Breast epithelium (tissue), 4 donors: ENCODE measurements at places on chromosomes 2 and 18. TPM values are rescaled to one million over a fixed set of nuclear protein-coding genes. Genes with fewer than 3 reads are reported as not detected.

The IL1F10 gene
- not detected for total RNA-seq

The CRYBA2 gene
- total RNA-seq, result not detected

The MAP2 gene
- total RNA-seq, result 8.2 TPM

The PRKAG3 gene
- total RNA-seq, result not detected

GRCh38 chr18:26414901-26415440, 133.4 kb downstream of the KCTD1 start:
- no peaks in the 10 kb centered on the region for H3K36me3 ChIP-seq
- H3K27ac ChIP-seq, result no peak overlapping the region
- H3K4me3 ChIP-seq, result no peak overlapping the region
- no peaks in the 10 kb centered on the region for H3K27me3 ChIP-seq

GRCh38 chr2:122843503-122843902, 1088.1 kb downstream of the TSN start:
- DNase-seq, result no peak
- H3K36me3 ChIP-seq, result peaks cover 3% of the 10 kb centered on the region
- H3K27ac ChIP-seq, result no peak overlapping the region
- H3K4me3 ChIP-seq, result no peak overlapping the region
- H3K27me3 ChIP-seq, result no peaks in the 10 kb centered on the region

- H3K4me3 ChIP-seq, result no peak overlapping the region
- no peaks in the 10 kb centered on the region for H3K4me1 ChIP-seq
- H3K27ac ChIP-seq, result no peak overlapping the region
- H3K36me3 ChIP-seq, result no peaks in the 10 kb centered on the region
- DNase-seq, result no peak
- no peaks in the 10 kb centered on the region for H3K27me3 ChIP-seq
Measured at GRCh38 chr2:65663831-65664407, 231.5 kb upstream of the SPRED2 start.

DNA sequence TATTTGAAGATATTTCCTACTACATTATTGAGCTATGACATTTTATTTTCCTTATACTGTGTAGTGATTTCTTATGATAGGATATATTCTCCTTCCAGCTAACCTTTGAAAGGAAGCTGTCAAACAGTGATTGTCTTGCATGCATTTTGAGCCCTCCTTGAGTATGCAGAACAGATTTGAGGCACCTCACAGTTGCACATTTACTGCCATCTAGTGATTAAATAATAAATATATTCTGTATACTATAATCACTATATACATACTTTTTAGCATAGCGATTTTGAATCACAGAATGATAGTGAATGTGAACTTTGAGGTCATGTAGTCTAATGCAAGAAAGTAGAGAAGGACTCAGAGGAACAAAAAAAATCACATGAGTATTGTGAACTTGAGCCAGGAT, 268.4 kb upstream of the CDH19 start:
- H3K27ac ChIP-seq, result no peak overlapping the region
- no peak for DNase-seq
- H3K4me3 ChIP-seq, result no peak overlapping the region
- no peaks in the 10 kb centered on the region for H3K36me3 ChIP-seq

DNA sequence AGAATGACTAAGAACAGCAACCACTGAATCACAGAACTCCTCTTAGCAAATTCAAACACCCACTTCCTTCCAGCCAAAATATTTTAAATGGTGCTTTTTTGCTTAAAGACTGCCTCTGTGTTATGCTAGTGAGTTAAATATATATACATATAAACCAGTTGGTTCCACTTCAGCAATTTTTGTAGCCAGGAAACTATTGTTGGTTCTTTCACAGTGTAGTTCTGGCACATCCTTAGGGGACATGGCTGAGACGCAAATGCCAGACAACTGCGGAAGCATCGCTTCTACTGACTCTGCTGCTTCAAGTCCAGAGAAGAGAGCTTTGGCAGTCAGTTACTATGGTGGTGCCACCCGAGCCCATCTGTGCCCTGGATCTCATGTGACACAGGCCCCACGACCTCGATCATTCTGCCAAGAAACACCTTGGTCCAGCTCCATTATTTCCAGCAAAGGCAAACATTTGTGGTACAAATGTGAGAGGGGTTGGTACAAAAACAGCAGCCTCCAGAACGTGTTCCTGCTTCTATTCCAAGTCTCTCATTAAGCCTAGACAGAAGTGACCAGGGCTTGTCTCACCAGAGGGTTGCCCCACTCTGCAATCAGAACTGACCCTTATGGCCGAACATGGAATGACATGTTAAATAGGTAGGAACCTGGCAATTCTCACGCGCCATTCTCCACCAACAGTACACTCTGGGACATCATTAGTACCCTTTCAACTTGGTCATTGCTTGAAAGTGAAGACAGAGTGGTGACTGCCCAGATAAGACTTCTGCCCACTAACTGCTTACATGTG, 117.8 kb upstream of the NRP2 start:
- H3K36me3 ChIP-seq, result no peaks in the 10 kb centered on the region
- H3K27me3 ChIP-seq, result no peaks in the 10 kb centered on the region
- no peak for DNase-seq
- no peak overlapping the region for H3K4me3 ChIP-seq

GRCh38 chr2:204312105-204312504, 233.2 kb upstream of the PARD3B start:
- H3K27ac ChIP-seq, result no peak overlapping the region
- no peak for DNase-seq
- H3K36me3 ChIP-seq, result no peaks in the 10 kb centered on the region
- no peaks in the 10 kb centered on the region for H3K4me1 ChIP-seq

DNA sequence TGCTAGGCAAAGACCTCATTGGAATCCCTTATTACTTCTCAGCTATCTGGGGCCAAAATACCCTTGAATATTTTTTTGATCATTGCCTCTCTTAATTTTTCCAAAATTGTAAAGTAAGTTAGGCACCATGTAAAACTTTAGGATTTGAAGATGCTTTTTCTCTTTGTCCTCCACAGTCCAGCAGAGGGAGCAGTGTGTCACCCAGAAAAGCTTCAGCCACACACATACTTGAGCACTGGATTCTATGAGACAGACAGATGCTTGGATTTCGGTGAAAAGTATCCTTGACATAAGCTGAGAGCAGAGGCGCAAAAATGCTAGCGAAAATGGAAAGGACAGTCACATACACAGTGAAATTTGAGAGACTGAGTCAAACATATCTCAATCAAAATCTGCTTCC, 74.7 kb upstream of the KCNJ3 start:
- H3K4me3 ChIP-seq, result no peak overlapping the region
- H3K36me3 ChIP-seq, result no peaks in the 10 kb centered on the region
- no peaks in the 10 kb centered on the region for H3K4me1 ChIP-seq
- no peaks in the 10 kb centered on the region for H3K27me3 ChIP-seq
- no peak for DNase-seq

DNA sequence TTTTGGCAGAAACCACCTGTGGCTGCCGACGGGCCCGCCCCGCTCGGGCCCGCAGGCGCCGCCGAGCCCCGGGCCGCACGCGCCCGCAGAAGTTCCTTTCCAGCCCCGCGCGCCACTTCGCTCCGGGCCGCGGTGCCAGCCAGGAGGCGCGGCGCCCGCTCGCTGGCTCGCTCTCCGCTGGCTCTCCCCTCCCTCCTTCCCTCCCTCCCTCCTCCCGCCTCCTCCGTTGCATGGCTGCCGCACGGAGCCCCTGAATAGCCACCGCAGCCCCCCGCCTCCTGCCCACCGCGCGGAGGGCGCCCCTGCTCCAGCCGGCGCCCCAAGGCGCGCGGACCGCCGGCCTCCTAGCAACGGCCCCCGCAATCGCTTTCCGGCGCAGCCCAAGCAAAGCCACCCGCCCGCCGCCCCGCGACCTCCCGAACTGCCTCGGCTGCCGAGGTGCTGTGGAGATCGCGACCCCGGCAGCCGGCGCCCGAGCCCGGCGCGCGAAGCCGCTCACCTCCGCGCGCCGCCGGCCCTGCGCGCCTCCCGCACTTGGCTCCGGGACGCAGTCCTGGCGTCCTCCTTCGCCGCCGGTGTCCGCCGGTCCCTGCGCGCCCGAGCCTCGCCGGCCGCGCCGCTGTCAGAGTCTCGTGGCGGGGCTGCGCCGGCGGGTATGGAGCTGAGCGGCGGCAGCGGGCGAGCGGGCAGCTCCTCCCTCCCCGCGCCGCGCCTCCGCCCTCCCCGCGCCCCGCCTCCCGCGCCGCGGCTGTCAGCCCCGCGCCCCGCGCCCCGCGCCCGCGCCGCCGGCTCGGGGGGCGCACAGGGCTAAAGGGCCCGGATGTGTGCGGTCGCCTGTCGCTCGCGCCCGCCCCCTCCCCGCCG, at the start of gene ZBTB7C:
Gene ZBTB7C (minus strand): TSS at position 657 of the 864 bp plus-strand sequence.
- H3K4me1 ChIP-seq, result peaks cover 4% of the 10 kb centered on the region
- H3K4me3 ChIP-seq, result peak within 1 kb of the TSS; percentile 74
- no peaks in the 10 kb centered on the region for H3K27me3 ChIP-seq
- peak within 1 kb of the TSS; percentile 80 for H3K27ac ChIP-seq

DNA sequence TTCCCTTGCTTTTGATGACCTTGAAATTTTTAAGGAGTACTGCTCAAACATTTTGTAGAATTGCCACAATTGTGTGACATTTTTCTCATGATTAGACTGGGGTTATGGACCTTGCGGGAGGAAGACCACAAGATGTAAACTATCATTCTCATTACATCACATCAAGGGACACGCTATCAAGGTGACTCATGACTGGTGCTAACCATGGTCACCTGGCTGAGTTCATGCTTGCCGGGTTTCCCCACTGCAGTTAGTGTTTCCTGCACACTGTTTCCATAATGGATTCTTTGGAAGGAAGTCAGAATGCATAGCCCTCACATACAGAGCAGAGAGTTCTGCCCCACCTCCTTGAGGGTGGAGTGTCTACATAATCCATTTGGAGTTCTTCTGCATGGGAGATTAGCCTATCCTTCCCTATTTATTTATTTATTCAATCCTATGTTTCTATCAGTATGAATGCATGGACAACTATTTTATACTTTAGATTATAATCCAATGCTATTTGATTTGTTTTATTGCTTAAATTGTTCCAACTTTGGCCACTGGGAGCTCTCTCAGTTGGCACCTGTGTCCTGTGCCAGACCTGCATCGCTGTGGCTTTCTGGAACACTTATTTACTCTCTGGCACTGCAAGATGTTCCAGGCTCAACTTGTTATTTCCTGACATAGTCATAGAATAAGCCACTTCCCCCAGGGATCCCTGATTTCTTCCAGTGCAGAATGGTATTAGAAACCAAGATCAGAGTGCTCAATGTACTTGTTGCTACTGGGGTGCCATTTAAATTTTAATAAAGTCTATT, 6.0 kb downstream of the MC2R start:
- no peak overlapping the region for H3K27ac ChIP-seq
- no peak overlapping the region for H3K4me3 ChIP-seq
- no peak for DNase-seq
- H3K4me1 ChIP-seq, result no peaks in the 10 kb centered on the region
- no peaks in the 10 kb centered on the region for H3K36me3 ChIP-seq
- H3K27me3 ChIP-seq, result no peaks in the 10 kb centered on the region

GRCh38 chr2:208296610-208297009, 30.6 kb downstream of the PIKFYVE start:
- H3K27me3 ChIP-seq, result no peaks in the 10 kb centered on the region
- H3K27ac ChIP-seq, result no peak overlapping the region
- H3K4me1 ChIP-seq, result no peaks in the 10 kb centered on the region
- no peak overlapping the region for H3K4me3 ChIP-seq
- DNase-seq, result no peak
- H3K36me3 ChIP-seq, result peaks cover 3% of the 10 kb centered on the region

DNA sequence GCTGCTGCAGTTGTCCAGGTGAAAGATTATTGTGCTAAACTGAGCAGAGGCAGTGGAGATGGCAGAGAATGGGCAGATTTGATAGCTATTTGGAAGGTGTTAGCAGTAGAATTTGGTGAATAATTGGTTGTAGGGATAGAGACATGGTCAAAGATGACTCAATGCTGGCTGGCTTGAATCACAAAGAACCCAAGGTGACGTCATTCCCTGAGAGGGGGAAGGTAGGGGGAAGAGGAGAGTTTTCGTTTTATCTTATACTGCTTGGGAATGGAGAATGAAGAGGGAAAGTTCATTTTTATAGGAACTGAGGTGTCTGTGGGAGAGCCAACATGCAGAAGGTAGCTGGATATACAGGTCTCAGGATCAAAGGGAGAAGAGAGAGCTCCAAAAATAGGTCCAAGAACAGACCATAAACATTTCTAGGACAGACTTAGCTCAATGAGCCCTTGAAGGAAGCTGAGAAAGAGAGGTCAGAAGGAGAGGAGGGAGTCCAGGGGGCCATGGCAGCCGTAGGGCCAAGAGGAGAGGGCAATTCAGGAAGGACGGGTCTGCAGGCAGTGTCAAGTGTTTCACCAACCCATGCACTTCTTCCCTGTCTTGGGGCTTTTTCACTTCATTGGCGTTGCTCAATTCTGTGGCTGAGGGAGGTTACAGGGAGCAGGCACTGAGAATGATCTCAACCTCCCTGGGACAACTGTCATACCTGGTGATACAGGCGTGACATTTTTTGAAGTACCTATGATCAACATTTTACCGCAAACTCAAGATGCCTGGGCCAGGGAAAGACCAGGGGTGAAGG, 281.3 kb downstream of the TDRD15 start:
- H3K4me3 ChIP-seq, result no peak overlapping the region
- no peaks in the 10 kb centered on the region for H3K36me3 ChIP-seq
- no peak overlapping the region for H3K27ac ChIP-seq
- H3K4me1 ChIP-seq, result no peaks in the 10 kb centered on the region
- no peak for DNase-seq

DNA sequence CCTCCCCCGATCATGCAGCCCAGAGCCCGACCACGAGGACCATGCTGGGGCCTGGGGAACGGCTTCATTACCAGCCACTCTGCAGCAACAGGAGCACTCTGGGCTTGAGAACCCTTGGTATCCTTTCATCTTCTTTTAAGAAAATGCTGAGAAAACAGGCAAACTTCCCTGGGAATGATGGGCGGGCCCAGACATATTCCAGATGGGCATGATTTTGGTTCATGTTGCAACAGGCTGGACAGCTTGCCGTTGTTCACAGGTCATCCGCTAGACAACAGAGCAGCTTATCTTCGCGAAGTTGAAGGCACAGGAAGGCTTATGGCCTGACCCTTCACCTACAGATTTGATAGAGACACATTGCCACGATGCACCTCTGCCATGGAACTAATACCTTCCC, 121.0 kb downstream of the KLHL29 start:
- H3K4me1 ChIP-seq, result no peaks in the 10 kb centered on the region
- H3K27ac ChIP-seq, result peak overlapping the region; percentile 61
- no peaks in the 10 kb centered on the region for H3K36me3 ChIP-seq
- DNase-seq, result peak; percentile 57
- H3K4me3 ChIP-seq, result no peak overlapping the region

DNA sequence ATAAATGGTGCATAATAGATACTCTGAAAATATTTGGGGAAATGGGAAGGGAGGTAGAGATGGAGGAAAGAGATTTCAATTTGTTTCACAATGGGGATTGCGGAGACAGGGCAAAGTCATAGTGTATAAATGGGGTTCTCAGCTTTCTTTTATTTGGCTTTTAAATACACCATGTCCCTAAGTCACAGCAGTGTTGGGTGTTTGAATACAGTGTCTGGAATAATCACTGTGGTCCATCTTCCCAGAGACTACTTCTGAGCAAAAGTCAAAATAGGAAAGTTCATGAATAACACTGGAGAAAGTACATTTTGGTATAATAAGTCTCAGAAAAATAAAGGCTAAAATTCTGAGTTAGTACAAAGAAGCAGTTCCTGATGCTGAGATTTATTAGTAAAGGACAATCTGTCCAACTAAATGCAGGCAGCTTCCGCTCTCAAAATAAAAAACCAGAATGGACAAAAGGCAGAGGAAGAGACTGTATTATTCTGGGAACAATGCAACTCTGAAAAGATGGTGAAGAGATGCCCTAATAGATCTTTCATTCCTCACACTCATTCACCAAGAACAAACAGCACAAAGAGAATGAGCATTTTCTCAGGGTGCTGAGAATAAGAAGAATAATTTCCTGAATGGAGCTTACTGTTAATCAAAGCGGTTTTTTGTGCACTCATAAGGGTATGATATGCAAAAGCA, 295.4 kb upstream of the PIK3C3 start:
- H3K4me1 ChIP-seq, result no peaks in the 10 kb centered on the region
- no peaks in the 10 kb centered on the region for H3K36me3 ChIP-seq
- no peak overlapping the region for H3K4me3 ChIP-seq
- no peak overlapping the region for H3K27ac ChIP-seq
- no peak for DNase-seq
- H3K27me3 ChIP-seq, result no peaks in the 10 kb centered on the region
